ENCODE measurements at places on chromosomes 7 and 10.

GRCh38 chr10:94219829-94220228 lies 142.9 kb downstream of the NOC3L start:
- peak; percentile 20 for DNase-seq

DNA sequence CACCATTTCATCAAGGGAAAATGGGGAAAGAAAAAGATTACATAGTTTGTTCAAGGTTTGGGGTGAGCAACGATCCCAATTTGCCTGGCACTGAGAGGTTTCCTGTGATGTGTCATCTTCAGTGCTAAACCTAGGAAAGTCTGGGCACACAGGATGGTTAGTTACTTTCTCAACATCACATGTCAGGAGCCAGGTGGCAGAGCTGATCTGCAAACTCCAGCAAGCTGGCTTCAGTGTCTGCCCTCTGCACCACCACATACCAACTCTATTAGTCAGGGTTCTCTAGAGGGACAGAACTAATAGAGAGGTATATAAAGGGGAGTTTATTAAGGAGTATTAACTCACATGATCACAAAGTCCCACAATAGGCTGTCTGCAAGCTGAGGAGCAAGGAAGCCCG lies 11.3 kb downstream of the ADAM12 start:
- peak; percentile 67 for DNase-seq

DNA sequence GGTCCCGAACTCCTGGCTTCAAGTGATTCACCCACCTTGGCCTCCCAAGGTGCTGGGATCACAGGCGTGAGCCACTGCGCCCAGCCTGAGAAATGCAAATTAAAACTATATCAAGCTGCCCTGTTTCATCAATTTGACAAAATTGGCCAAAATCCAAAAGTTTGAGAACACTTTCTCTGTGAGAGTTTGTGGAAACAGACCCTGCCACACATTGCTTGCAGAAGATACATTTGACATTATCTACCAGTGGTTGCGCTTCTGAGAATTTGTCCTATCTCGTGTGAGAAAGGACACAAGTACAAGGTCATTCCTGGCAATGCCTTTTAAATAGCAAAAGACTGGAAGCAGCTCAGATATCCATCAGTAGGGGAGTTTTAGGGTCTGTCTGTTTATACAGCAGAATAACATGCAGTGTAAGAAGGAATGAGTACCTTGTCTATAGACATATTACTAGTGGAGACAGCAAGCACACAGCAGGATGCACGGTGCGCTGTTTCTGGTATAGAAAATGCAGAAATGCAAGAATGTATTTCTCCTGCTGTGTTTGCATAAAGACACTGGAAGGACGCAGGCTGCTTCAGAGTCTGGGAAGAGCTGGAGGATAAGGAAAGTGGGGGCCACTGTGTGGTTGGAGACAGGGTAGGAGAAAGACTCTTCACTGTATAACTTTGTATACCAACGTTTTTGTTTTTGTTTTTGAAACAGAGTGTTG lies 4.3 kb downstream of the LHPP start:
- DNase-seq: no peak

GRCh38 chr7:22357311-22358175 lies 589 bp upstream of the RAPGEF5 start:
- no peak for DNase-seq

GRCh38 chr7:150876817-150877526 lies 24.7 kb downstream of the AOC1 start:
- peak; percentile 70 for DNase-seq

GRCh38 chr10:71359364-71360046 lies 37.2 kb upstream of the CDH23 start:
- DNase-seq: no peak

DNA sequence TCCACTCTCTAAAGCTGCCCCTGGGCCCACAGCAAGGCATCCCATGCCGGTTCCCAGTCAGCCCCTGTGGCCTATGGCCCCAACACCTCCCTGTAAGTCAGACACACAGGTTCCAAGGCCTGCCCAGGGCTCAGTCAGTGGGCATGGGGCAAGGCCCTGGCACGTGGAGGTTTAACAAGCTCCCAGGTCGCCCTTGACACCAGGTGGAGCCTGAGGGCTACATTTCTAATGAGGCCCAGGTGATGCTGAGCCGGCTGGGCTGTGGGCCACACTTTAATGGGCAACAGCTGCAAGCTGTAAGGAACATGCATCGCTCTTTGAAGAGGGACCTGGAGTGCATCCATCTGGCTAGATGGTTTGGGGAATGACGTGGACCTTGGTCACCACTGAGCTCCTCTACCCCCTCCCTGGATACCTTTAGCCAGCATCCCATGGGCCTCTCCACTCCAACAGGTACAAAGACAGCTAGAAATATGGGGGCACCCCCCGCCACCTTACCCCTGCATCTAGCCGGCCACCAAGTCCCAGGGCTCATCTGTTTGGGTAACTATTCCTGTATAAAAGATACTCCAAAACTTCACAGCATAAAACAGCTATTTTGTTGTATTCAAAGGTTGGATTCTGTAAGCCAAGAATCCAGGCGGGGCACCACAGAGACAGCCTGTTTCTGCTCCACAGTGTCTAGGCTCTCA lies 122.5 kb downstream of the OAT start:
- no peak for DNase-seq

- DNase-seq: peak; percentile 10
These were observed 79.5 kb downstream of the RTKN2 start for GRCh38 chr10:62189131-62189530.

DNA sequence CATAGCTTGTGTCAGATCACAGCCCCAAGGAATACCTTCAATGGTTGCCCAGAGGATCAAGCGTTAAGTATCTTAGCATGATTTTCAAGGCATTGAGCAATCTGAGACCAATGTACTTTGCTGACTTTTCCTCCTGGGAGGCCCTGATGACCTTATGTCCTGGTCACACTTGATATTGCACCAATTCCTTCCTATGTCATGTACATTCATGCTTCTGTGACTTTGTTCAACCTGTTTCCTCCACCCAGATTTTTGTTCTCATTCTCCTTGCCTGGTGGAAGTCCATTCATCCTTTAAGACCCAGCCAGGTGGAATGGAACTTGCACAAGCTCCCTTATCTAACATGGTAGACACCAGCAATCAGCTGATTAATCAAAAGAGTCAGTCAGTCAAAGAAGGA lies 160.8 kb downstream of the PFKFB3 start:
- no peak for DNase-seq

DNA sequence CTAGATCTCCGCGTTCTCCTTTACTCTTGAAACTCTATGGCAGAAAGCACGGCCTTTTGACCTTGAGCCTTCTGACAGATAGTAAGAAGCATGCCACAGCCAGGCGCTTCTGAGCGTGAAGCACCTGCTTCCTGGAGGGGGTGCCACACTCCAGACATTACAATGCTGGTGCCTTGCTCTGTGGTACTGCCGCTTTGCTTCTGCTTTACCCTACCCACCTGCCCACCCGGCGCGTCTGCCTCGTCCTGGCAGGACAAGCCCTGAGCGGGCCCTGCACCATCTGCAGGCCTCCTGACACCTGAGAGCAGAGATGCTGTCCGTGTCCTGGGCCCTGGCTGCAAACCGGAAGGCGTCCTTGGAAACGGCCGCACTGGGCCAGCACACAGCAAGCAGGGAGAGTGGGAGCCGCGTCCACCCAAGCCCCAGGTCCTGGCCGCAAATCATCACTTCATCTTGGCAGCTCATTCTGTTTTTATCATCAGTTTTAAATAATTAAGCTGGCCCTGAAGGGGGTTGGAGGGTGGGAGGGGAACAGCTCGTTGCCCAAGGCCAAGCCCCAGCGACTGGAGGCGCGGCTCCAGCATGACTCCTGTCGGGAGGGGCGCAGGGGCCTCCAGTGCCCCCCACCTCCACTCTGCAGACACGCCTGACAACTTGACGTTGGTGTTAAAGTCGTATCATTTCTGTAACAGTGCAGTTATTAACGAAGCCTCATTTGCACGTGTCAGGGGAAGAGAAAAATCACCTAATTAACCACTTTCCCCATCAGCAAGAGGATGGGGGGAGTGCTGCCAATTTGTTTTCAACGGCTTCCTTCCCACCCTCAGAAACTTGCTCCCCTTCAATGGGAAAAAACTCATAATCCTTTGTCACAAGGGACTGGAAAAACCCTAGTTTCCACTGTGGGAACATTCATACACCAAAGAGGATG lies 132.2 kb downstream of the MAD1L1 start:
- DNase-seq: no peak

- peak; percentile 89 for DNase-seq
These were observed at the start of gene USP6NL for GRCh38 chr10:11611248-11612020. Gene USP6NL, minus strand, starts transcription at chr10:11611650. Its CDS starts 14,016 bp downstream, at chr10:11597634.

GRCh38 chr10:42553064-42553407 lies 85.3 kb downstream of the ZNF33B start:
- DNase-seq: no peak

GRCh38 chr7:6725003-6725402 lies 18.3 kb upstream of the ZNF12 start:
- no peak for DNase-seq

- DNase-seq: no peak
These were observed at the start of gene UNCX for GRCh38 chr7:1232623-1233332. Gene UNCX, plus strand, starts transcription at chr7:1232872. Its CDS starts 146 bp downstream, at chr7:1233018.

- no peak for DNase-seq
These were observed 162.5 kb downstream of the DNAJB6 start for GRCh38 chr7:157499121-157499834.

DNA sequence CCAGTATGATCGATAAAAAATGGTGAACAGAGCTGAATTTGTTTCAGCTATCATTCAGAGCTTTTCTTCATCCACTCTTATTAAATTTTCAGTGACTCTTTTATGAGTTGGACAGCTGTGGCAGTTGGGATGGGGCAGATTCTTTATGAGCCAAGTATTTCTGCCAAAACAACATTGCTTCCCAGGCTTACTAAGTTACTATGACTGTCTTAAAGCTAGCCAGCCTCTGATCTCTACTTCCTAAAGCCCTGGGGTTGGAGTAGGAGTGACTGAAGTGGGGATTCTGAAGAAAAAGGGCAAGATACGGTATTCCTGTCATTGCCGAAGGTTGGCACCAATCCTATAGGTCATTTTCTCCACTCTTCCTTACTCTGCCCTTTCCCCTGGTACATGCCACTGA lies 12.7 kb downstream of the RPP30 start:
- no peak for DNase-seq

- DNase-seq: no peak
These were observed 56.8 kb upstream of the JAZF1 start for GRCh38 chr7:28237363-28237762.

DNA sequence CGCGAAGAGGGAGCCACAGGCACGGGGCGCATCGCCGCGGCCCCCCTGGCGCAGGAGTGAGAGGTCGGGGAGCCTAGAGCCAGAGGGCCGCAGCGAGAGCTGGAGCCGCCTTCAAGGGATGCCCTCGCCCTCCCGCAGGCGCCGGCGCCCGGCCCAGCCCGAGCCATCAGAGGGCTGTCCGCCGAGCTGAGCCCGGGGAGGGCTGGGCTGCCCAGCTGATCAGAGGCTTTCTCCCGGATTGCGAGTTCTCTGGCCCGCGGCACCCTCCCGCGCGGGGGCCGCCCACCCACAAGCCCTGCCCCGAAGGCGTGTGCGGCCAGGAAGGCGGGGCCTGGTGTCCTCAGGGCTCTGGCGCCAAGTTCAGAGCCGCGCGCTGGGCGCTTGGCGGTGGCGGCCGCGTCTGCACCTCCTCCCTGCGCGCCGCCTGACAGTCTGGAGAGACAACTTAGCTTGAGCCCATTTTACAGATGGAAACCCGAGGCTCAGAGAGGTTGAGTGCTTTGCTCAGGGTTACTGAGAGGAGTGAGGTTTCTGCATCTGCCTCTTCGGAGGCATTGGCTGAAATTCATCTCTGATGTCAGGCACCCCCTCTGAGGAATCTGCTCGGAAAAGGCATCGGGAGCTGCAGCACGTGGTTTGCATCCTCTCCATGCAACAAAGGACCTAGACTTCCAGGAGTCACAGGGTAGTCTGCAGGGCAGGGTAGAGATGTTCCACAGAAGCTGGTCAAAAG lies 3.8 kb upstream of the ANTXRL start:
- peak; percentile 72 for DNase-seq

DNA sequence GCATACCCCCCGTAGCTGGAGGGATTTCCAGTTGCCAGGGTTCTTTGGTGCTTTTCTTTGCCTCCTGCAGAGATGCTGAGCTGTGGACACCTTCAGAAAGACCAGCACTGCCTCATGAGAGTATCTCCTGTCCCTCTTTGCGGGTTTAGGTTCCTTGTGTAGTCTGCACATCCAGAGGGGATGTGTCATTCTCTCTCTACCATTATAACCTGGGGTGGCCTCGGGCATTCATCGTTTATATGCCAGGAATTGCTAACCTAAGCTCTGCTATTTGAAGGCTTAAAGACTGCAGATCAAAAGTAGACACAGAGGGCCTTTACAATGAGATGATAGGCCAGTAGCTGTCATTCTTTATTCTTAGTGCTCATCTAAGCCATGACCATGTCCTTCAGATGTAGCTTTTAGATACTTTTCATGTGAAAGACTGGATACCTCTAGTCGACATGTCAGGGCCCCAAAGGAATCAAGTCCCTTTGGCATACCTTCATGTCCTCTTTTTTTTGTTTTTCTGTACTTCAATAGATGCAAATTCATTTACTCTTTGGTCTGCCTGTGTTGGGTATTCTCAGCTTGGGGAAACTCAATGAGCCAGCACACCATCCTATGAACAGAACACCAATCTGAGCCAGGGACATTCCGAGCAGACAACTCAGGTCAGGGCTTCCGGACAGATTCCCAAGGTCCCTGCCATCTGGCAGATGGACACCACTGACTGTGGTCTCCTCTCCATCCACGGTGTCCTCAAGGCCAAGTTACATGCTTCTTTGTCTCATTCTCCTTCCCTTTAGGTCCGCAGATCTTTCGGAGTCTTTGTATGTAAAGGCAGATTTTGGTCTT lies 129.3 kb downstream of the NRF1 start:
- no peak for DNase-seq

- peak; percentile 24 for DNase-seq
These were observed 11.7 kb downstream of the EPHB6 start for GRCh38 chr7:142866361-142867096.

GRCh38 chr10:33099748-33100147 lies 141.7 kb upstream of the ITGB1 start:
- DNase-seq: peak; percentile 52

GRCh38 chr10:86673827-86674581 lies 5.7 kb downstream of the LDB3 start:
- no peak for DNase-seq

DNA sequence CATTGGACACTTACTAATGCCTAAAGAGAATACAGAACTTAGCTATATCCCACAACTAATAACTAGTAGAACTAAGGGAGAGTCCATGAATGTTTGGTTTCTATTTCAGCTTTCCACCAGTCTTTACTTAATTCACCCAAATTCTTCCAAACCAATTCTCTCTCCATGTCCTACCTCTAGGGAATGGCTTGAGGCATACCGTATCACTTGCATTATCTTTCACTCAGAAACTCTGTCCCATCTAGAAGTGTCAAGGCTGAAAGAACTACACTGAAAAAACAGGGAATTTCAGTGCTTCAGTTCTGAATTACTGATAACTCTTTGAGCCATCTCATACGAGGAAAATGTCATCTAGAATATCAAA lies 758 bp downstream of the TMEM168 start:
- DNase-seq: no peak

DNA sequence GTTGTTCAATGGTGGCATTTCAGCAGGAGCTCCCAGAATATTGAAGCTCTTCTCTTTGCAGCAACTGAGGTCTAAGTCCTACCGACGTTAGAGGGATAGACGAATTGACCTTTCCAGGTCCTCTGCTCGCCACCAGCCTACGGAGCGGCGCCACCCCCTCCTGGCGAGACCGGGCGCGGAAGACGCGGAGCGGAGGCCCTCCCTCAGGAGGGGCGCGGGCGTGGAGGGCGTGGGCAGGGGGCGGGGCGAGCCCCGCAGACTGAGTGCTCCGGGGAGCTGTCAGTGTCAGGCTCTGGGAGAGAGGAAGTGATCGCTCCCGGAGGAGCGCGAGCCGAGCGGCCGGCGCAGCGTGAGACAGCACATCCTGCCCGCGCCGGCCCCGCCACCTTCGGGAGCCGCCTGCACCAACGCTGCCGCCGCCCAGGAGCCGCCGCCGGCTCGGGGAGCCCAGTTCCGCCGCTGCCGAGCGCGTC lies at the start of gene DYNC1I1:
Gene DYNC1I1 (plus strand): TSS at position 257 of the 473 bp plus-strand sequence. CDS start 32,176 bp downstream, outside the sequence.
- peak; percentile 65 for DNase-seq

Data from ELR (cell line).